GM13977 (cell line): ENCODE measurements at places on chromosomes 11 and 22.

DNA sequence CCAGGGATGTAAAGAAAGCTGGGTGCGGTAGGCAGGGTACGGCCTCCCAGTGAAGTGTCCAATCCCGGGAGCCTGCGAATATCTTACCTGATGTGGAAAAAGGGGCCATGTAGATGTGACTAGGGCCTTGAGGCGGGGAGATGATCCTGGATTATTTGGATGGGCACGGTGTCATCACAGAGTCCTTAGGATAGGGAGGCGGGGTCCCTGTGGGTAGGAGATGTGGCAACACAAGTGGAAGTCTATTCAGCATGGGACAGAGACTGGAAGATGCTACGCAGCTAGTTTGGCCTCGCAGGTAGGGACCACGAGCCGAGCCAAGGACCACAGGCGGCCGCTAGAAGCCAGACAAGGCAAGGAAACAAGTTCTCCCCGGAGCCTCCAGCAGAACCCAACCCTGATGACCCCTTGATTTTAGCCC, 46.4 kb upstream of the SHANK2 start:
- DNase-seq, result no peak

DNA sequence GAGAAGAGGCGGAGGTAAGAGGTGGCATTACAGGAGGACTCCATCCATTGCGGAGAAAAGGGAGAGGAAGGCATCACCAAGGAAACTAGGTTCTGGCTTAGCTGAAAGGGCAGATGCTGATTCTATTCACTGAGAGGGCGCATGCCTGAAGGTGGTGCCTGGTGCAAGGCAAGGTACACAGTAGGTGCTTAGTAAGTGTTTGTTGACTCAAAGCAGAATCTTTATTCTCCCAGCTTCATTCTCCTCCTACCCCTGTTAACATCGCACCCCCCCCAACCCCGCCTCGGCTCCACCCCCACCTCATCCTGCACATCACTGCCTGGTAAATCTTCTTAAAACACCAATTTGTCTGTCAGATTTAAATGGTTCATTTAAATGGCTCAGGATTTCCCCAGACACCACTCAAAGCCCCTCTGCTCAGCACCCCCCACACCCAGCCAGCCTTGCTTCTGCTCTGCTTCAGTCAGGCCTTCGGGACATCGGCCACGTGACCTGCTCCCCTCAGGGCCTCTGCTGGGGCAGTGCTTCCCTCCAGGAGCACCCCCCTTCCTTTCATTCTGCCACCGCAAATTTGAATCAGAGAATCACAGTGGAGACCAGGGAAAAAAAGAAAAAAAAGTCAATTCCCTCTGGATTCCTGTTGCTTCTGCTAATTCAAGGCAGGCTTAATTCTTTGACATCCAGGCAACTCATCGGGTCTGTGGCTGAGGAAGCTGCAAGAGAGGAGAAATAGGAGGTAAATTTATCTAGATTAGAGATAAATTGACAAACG, 17.8 kb upstream of the RCN1 start:
- DNase-seq, result no peak

DNA sequence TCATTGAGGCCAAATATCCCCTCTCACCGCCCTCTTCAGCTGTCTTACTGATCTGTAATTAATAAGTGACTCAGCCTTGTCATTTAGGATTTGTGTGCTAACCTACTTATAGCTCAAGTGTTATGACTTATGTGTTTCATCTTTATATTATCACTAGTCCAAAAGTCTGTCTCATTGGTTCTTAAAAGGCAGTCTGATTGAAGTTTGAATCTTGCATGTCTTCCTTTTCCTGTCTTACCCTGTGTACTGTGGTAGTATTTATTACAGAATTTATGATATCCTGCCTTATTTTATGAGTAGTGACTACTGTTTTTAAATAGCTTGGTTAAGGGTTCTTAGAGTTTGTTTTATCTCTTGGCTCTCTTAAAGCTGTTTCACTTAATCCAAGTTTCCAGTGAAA, 6.3 kb downstream of the DEPDC7 start:
- DNase-seq, result no peak

DNA sequence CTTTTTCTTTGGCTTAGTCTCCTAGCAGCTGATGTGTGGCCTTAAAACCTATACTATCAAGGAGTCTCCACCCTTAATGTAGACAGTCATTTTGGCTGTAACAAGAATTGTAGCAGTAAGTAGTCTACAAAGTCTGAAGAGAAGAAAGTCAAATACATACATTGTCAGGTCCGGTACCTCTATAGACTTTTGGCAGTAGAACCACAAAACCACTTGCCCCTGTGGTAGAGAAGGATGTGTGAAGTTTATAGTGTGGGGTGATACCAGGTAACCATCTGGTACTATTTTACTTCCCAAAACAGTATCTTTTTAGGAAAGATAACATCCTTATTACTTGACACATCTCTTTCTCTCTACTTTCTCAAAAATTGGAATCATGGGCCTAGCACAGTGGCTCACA, 15.1 kb downstream of the ATG13 start:
- no peak for DNase-seq

DNA sequence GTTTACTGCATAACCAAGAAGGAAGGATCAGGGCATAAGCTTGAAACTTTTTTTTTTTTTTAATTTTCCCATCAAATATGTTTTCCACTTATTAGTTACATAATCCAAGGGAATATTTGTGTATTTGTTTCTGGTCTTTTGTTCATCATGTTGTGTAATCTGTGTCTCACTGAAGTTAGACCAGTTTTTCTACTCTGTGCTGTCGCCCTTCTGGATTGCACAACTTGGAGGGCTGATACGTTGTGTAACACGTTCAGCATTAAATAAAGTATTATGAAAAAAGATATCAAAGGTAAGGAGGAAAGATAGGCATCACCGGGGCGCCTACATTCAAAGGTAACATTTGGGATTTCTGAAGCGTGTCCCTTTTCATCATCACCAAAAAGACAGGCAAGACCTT, 3.3 kb upstream of the E2F8 start:
- no peak for DNase-seq

DNA sequence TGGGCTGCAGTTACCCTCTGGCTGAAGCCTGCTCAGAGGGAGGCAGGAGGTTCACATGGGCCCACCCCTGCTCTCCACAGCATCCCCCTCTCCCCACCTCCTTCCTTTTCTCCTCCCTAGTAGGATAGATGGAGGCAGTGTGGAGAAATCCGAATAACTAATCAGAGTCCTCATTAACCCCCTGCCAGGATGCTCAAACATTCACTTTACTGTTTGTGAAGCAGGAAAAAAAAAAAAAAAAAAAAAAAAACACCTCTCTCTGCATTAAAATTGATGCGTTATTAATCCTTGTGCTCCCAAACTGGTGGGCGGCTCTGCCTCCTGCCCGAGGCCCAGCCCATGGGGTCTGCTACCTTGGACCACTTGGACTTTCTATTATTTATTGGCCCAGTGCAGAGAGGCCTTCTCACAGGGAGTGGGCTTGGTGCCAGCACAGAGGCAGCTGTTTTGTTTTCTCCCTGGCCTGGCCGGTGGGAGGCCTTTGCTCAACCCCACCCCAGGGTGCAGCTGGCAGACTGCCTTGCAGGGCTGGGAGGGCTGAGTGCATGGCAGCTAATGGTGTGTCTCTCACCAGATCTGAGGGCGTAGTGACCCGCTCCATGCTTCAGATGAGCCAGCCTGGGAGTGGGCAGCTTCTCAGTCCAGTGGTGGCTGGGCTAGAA, 150.7 kb downstream of the PKNOX2 start:
- DNase-seq, result no peak

- no peak for DNase-seq
Measured at GRCh38 chr11:64120951-64121569, 44.9 kb downstream of the MACROD1 start.

GRCh38 chr11:62883673-62884072, 3.0 kb downstream of the SLC3A2 start:
- DNase-seq, result no peak

- no peak for DNase-seq
Measured at GRCh38 chr11:69434471-69434931, 47.0 kb upstream of the LINC01488 start.

DNA sequence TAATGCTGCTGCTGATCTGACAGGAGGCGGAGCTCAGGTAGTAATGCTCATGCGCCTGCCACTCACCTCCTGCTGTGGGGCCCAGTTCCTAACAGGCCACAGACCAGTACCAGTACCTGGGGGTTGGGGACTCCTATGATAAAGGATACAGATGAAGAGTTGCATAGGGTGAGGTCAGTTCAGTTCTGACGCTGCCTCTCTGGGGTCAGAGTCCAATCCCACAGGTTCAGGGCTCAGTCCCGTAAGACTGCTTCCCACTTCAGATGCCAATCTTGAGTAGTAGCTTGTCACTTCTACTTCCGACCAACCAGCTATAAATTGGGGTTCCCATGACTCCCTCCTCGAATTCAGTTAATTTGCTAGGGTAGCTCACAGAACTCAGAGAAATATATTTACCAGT, 8.6 kb downstream of the ASRGL1 start:
- DNase-seq, result no peak

DNA sequence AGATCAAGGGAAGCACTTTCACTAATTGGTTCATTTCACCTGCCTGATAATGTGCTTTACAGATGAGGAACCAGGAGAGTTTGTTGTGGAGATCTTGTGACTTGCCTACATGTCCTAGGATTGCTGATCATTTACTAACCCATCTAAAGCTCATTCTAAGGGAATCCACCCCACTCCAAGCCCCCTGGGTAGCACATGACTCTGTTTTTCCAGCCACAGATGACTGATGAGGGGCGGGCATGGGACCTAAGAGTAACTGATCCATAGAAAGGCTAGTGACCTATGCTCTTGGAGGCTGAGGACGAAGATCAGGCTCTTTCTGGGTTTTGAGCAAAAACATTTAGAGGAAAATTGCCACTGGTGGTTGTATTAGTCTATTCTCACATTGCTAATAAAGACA, 378.1 kb downstream of the CADM1 start:
- DNase-seq, result no peak

DNA sequence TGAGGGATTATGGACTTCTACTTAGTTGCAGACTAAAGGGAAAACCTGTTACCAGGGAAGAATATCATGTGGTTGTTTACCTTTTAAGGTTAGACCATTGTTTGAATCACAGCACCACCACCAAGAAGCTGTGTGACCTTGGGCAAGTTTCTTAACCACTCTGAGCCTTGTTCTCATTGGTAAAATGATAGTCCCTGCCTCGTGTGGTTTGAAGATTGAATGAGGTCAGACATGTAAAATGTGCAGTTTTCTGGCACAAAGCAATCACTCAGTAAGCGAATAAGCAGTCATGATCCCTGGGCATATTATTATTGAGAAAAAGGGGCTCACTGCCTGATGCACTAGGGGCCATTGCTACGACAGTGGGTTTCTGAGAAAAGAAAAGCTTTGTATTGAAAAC, 28.3 kb downstream of the MOV10L1 start:
- no peak for DNase-seq

DNA sequence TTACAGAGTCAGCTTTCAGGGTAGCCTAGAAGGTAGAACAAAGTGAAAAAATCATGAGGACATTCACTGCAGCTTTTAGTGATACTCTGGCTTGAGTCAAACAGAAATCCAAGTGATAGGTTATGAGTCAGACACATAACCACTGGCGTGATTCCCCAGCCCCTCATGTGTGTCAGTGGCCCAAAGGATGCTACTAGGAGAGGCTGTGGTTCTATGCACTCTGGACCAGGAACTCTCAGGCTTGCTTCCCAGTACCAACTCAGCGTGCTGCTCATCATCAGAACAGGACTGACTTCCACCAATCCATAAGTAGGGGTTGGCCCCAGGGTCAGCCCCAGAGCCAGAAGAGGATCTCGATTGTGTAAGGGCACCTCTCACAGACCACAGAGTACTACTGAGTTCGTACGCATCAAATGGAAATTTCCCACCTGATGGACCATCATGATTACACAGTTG, 116.8 kb downstream of the MED15 start:
- DNase-seq, result peak; percentile 64

- DNase-seq, result no peak
Measured at GRCh38 chr11:65506290-65506771, 7.5 kb downstream of the MALAT1 start.

GRCh38 chr11:112057170-112057569, 16.6 kb downstream of the PIH1D2 start:
- DNase-seq, result no peak

DNA sequence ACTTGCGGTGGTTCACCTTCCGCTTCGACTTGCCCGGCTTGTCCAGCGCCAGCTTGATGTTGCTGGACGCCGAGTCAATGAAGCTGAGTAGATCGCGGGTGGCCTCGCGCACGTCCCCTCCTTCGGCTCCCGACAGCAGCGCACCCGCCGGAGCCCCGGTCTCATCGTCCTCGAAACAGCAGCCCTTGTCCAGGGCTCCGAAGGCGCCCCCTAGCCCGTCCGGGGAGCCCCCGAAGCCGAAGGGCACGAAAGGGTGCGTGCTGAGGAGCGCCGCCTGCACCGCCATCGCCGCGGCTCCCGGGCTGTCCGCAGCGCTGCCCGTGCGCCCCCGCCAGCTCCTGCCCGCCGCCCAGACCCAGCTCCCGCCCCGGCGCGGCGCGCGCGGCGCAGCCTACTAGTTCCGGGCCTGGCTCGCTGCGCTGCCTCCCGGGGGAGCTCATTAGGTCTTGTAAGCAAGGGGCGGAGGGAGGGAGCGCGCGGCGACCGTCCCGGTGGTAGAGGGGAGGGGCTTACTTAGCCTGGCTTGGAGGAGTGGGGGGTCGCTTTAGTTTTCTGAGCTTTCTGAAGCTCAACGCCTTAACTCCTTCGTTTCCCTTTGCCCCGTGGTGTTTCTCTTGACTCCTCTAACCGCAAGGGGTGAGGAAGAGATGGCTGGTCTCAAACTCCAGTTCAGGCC, at the start of gene FAM181B:
Gene FAM181B, minus strand, starts transcription at position 421 of the 676 bp plus-strand sequence. Its CDS starts 135 bp downstream, at position 286.
- no peak for DNase-seq

GRCh38 chr11:62445314-62445740, 26.5 kb downstream of the SCGB1A1 start:
- no peak for DNase-seq

DNA sequence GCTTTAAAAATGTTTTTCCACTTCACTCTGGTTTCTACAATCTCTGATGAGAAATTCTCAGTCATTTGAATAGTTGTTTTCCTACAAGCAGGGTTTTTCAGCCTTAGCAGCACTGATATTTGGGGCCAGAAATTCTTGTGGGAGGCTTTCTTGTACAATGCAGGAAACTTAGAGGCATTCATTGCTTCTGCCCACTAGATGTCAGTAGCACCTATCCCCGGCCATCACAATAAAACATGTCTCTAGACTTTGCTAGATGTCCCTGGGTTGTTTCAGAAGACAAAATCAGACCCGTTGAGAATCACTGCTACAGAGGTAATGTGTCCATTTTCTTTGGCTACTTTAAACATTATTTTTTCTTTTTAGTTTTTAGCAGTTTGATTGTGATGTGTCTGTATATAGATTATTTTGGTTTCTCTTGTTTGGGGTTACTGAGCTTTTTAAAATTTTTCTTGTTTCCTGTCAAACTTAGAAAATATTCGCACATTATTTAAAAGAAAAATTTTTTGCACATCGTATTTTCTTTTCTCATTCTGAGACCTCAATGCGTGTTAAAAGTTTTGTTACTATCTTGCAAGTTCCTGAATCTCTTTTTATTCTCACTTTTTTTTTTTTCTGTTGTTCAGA, 60.8 kb upstream of the CCDC179 start:
- peak; percentile 11 for DNase-seq

- peak; percentile 54 for DNase-seq
Measured at GRCh38 chr11:111512296-111513239, at the start of gene BTG4. BTG4 (minus strand) TSS chr11:111512386; CDS start chr11:111498776, 13,610 bp downstream.
